ENCODE measurements at places on chromosomes 2 and 18. TPM values are rescaled to one million over a fixed set of nuclear protein-coding genes. Genes with fewer than 3 reads are reported as not detected.

DNA sequence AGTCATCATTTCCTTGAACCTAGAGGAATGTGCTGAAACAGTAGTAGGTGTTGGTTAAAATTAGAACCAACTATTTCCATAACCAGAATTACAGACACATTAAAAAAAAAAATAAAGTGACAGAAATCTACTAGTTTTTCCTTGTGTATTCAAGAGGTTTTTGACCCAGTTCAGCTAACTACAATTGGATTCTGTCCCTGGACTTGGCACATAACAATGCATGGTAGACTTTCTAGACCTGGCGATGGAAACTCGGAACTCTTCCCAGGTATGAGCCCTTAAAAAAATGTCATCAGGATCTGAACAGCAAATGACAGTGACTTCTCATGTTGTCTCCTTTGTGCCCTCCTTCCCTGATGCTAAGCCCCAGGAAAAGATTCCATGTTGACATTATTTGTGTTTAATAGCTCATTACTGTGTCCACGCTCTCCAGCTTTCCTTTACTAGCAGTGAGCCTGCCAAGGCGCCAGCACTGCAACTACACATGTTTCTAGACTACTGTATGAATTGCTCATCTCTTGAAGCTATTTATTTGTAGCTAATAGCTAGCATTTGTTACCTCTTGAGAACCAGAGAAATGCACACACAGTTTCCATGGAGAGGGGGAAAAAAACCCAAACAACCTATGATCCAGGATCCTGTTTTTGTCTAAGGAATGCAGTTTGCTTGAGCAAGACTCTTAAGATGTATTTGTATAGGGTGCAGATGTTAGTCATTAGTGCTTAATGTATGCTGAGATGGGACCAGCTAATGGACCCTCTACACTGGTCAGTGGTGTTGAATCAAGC lies 148.5 kb downstream of the FMNL2 start:
- DNase-seq, result no peak

DNA sequence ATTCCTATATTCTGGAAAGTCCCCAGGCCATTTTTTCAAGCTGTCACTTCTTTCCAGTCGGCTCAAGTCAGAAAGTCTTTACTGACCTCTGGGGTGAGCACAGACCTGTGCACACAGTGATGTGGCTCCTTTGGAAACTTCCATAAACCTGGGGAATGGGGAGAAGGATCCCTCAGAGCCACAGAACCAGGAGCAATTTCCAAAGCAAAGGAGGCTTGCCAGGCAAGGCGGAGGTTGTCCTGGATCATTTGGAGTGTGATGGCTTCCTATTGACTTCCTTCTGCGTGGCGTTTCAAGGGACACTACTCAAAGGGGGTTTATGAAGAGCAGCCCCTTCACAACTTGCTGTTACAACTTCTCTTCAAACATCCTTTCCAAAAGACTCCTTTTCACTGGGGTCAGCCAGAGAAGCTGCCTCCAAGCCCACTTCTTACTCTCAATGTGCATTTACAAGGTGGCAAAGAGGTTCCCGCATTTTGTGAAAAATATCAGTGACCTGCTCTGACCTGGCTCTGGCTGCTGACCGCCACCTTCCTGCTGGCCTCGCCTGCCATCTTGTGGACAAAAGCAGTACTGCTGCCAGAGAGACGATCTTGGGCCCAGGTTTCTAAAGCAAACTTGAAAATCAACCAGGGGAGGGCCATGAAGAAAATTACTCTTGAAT lies 18.2 kb upstream of the TMEM247 start:
- peak; percentile 88 for DNase-seq

DNA sequence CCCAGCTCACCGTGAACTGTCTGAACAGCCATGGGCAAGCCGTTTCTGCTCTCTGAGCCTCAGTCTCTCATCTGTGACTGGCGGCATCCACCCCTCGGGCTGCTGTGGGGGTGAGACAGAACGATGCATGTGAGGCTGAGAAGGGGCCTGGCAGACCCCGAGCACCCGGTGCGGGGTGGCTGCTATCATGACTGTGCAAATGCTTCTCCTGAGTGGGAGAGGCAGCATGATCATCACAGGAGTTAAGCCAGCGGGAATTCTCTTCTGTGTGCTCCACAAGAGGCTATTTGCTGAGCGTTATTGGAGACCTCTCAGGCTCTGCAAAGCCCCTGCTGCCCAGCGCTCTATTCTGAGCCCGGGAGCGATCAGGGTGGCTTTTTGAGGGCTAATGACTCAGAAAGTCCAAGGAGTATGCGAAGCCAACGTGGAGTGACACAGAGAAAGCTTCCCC lies 45.8 kb upstream of the ID2 start:
- DNase-seq, result no peak

GRCh38 chr2:88180605-88181240 lies 10.6 kb downstream of the THNSL2 start:
- no peak for DNase-seq

- no peak for DNase-seq
Observed at GRCh38 chr18:76654577-76654976, 159.5 kb upstream of the ZNF516 start.

GRCh38 chr2:54810246-54810645 lies 86.8 kb downstream of the EML6 start:
- DNase-seq, result no peak

GRCh38 chr2:190209559-190209958 lies 110.1 kb downstream of the HIBCH start:
- DNase-seq, result no peak

Gene LYPD6B
- 45.2 TPM for total RNA-seq

Gene EML6
- total RNA-seq, result 12.1 TPM

All from testis (tissue), 5 donors.